ENCODE measurements at places on chromosomes 1 and 21.

DNA sequence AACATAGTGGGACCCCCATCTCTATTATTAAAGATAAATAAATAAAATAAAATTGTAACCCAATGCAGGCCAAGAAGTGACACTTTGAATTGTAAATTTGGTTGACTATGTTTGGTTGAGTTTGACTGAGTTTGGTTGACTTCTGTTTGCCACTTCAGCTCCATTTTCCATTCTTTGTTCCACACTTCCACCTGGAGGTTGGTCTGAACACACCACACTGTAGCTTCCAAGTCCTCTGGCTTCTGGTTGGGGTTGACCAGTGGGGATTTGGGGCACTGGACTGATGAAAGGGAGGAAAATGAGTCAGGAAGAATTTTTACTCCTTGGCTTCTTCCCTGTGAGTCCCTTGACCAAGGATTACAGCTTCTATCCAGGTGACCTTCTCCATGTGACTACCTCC is 40.6 kb upstream of the DIPK1A start:
- no peak for DNase-seq

GRCh38 chr1:236302941-236303340 is 21.2 kb upstream of the ERO1B start:
- DNase-seq = no peak

GRCh38 chr21:38839328-38840286 is 33.9 kb downstream of the ETS2 start:
- no peak for DNase-seq

DNA sequence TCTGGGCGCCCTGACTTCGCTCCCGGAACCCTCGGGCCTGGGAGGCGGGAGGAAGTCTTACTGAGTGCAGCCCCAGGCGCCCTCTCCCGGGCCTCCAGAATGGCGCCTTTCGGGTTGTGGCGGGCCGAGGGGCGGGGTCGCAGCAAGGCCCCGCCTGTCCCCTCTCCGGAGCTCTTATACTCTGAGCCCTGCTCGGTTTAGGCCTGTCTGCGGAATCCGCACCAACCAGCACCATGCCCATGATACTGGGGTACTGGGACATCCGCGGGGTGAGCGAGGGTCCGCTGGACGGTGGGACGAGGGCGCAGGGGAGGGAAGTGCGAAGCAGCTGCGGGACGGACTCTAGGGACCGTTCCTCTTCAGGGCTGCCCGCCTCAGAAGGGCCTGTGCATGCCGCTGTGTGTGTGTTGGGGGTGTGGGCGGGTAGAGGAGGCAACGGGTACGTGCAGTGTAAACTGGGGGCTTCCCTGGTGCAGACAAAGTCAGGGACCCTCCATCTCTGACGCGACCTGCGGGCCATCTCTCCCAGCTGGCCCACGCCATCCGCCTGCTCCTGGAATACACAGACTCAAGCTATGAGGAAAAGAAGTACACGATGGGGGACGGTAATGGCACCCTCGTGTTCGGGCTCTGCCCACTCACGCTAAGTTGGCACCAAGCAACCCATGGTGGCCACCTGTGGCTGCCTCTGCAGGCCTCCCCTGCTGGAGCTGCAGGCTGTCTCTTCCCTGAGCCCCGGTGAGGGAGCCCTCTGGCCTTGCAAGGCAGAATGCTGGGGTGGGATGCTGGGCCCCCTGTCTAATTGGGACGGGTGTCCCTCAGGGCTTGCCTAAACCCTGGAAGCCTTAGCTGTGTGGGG is at the start of gene GSTM1:
Gene GSTM1, plus strand, starts transcription at position 177 of the 859 bp plus-strand sequence. Its CDS starts 57 bp downstream, at position 234.
- peak; percentile 90 for DNase-seq

- DNase-seq = no peak
Observed at GRCh38 chr1:1996207-1996651, 7.4 kb downstream of the CFAP74 start.

DNA sequence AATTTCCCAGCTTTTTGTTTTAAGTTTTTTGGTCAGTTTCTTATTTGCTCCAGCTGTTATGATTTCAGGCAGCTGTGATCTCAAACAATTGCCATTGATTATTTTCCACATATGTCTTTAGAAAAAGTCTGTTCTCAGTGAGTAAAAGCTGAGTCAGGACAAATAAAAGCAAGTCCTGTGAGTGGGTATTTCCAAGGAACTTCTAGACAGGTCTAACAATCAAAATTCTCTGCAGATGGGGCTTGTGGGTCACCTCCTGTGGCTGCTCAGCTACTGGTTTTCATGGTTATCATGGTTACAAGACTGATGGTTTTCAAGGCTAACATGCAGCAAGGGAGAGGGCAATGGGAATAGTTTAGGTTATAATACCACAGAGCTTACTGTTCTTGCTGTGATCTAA is 585.7 kb downstream of the LMO4 start:
- no peak for DNase-seq

DNA sequence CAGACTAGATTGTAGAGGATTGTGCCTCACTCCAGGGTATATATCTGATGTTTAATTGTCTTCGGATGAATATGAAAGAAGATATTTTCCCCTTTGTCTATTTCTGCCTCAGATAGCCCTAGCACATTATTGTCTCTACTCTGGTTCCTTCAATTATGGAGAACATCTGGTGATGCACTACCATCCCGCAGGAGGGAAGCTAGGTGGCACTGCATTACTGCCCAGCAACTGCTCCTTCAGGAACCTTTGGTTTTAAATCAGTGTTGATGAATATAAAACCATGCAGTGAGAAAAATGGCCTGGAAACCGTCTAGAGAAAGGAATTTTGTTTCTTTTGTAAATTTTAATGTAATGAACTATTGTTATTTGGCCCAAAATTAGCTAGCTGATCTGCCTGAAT is 68.5 kb downstream of the GPR88 start:
- DNase-seq = no peak

DNA sequence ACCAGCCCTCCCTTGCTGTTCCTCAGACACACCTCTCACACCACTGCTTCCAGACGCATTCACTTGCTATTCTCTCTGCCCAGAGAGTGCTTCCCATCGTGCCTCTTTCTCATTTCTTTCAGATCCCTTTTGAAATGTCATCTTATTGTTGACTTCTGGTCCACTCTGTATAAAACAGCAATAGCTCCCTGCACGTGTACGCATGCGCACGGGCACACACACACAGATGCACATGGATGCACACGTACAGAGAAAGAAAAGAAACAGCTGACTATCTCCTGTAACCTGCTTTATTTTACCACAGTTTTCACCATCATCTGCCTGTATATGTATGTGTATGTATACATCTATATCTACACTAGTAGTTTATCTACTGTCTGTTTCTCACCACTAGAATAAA is 285.9 kb upstream of the NR5A2 start:
- no peak for DNase-seq

DNA sequence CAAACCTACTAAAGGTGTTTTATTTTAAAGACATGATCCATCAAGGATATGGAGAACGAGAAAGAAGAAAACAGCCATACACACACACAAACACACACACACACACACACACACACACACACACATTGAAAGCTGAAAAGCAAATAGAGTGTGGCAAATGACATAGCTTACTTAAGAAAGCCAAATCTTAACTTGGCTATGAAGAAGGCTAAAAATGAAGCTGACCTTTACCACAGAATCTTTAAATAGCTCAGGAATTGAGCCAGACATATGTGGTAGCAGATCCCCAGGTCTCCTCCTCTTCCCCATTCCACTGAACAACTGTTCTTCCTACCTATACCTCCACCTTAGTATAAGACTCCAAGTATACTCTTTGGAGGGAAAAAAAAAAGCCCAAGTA is 185.6 kb downstream of the CLEC20A start:
- no peak for DNase-seq

- peak; percentile 73 for DNase-seq
Observed at GRCh38 chr1:12580054-12580887, 37.7 kb downstream of the DHRS3 start.

- DNase-seq = no peak
Observed at GRCh38 chr1:14757286-14757625, 158.8 kb downstream of the KAZN start.
